Activated T-cell treated with anti-CD3 and anti-CD28 coated beads, Interleukin-2, amount 50 U/mL, for 4 hours (primary cell): ENCODE measurements at places on chromosomes 13 and 19. TPM values are rescaled to one million over a fixed set of nuclear protein-coding genes. Genes with fewer than 3 reads are reported as not detected.

Gene PALM3
- total RNA-seq: not detected

Gene RTBDN
- not detected for total RNA-seq

Gene ETV2
- 1.2 TPM for total RNA-seq

Gene CEACAM4
- total RNA-seq: not detected

Gene RNF113B
- total RNA-seq: not detected

Gene PLPP2
- total RNA-seq: 0.63 TPM

Gene PCDH9
- 0.13 TPM for total RNA-seq

Gene FCHO1
- total RNA-seq: 56.2 TPM

Gene DYRK1B
- total RNA-seq: 3.2 TPM

Gene SHC2
- 0.26 TPM for total RNA-seq

Gene BCL3
- total RNA-seq: 27.9 TPM

Gene CABP5
- not detected for total RNA-seq

Gene EHD2
- total RNA-seq: 0.43 TPM

Gene ZNF728
- not detected for total RNA-seq

Gene OR7A10
- total RNA-seq: not detected

Gene KLK4
- not detected for total RNA-seq

Gene APLP1
- total RNA-seq: 0.34 TPM

Gene INAFM1
- total RNA-seq: 9.9 TPM

Gene SKA3
- total RNA-seq: 7.3 TPM

Gene RFX2
- total RNA-seq: 5.1 TPM

Gene BRSK1
- total RNA-seq: 6.5 TPM

Gene LRRC8E
- total RNA-seq: 0.05 TPM

Gene ITGBL1
- total RNA-seq: not detected

Gene LTBP4
- total RNA-seq: 210 TPM

Gene ZNF701
- 7.6 TPM for total RNA-seq

Gene NCAN
- total RNA-seq: 0.05 TPM
